ENCODE measurements at places on chromosomes 6 and 20.
A peak's percentile ranks its signal among the peaks of the same experiment; 100 is the strongest.

- no peak for DNase-seq
Observed at GRCh38 chr6:155106456-155107115, 111.5 kb downstream of the TIAM2 start.

DNA sequence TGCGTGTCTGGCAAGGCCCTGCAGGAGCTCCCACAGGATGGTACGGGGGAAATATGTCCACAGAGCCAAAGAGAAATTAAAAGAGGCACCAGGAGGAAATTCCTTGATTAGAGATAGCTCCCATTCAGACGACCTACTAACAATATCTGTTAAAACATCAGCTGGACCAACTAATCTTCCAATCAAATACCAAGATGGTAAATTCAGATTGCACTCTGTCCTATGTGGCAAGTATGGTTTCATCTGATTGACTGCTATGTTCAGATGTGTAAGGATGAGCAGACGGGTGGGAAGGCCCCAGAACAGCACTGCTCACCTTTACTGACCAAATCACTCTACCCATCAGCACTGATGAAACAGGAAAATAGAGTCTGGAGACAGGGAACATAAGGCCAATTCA is 19.5 kb downstream of the BPIFA2 start:
- no peak for DNase-seq

- DNase-seq: no peak
Observed at GRCh38 chr6:46137387-46137786, 7.6 kb downstream of the ENPP4 start.

DNA sequence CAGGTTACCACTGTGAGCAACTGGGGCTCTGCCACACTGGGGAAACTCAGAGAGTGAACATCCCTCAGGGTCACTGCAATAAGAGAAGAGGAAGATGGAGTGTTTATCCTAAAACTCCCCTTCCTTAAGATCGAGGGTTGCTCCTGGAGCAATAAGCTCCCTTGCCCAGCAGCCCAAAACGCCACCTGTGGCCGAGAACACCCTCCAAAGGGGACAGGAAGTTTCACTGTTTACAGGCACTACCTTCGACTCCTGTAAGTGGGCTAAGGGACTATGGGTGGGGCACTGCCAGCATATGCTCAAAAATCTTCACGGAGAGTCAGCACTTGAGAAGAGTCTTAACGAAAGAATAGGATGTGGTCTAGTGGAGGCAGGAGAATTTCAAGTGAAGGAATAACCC is 132.5 kb downstream of the FAXC start:
- DNase-seq: no peak

- DNase-seq: no peak
Observed at GRCh38 chr6:8588176-8588575, 152.8 kb upstream of the SLC35B3 start.

DNA sequence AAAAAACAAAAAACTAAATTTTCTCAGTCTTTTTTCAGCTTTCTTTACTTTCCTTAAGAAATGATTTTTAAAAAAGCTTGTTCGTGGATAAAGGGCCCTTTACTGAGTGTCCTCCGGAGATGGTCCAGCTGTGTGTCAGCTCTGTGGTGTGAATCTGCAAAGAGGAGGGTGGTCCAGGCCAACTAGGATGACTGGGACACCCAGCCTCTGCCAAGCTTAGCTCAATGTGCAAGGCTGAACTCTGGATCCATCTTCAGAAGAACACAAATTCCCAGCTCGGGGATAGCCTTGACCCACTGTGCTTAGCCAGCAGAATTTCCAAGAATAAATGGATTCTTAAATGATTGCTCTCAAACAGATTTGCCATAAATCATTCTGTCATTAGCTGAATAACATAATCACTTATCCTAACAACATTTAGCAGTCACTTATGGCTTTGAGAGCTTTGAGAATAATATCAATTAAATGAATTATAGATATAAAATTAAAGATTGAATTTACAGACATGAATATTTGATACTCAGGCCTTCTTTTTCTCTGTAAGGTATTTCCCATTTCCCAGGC is 14.2 kb upstream of the CALHM5 start:
- DNase-seq: no peak

DNA sequence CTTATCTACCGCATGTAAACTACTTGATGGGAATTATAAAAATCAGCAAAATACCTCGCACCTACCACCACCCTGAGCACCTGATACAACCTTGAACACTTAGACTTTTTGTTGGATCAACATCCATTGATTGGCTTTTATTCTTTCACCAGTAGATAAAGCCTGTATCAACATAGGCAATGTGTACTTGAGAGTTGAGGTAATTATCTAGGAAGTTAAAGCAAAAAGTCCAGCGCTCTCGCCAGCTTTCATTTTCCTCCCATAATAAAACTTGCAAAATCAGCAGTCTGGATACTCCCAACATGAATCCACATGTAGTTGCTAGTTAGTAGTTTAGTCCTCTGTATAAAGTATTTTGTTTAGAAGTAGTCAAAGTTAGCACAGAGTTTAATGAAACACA is 132.0 kb upstream of the PRDM1 start:
- DNase-seq: no peak

GRCh38 chr6:2876210-2877056 is 26.7 kb downstream of the SERPINB9 start:
- no peak for DNase-seq

- peak; percentile 83 for DNase-seq
Observed at GRCh38 chr20:62651285-62652021, 9.2 kb downstream of the SLCO4A1 start.

Measured in stimulated activated CD4-positive, alpha-beta T cell treated with anti-CD3 and anti-CD28 coated beads, Interleukin-1b, Interleukin-23, amount 100 ng/mL, for 48 hours (primary cell).